Endothelial cell (in vitro differentiated cells): ENCODE measurements at places on chromosomes 2 and 18.

- H3K36me3 ChIP-seq = no peaks in the 10 kb centered on the region
- H3K4me3 ChIP-seq = no peak overlapping the region
- H3K27me3 ChIP-seq = no peaks in the 10 kb centered on the region
- no peak for DNase-seq
Observed at GRCh38 chr2:169082995-169083394, 13.6 kb downstream of the DHRS9 start.

- no peak overlapping the region for H3K4me3 ChIP-seq
- H3K4me1 ChIP-seq = peaks cover 12% of the 10 kb centered on the region
- H3K36me3 ChIP-seq = peaks cover 40% of the 10 kb centered on the region
- H3K27me3 ChIP-seq = peaks cover 5% of the 10 kb centered on the region
- H3K27ac ChIP-seq = no peak overlapping the region
- DNase-seq = no peak
Observed at GRCh38 chr18:62384610-62385097, 59.5 kb downstream of the TNFRSF11A start.

DNA sequence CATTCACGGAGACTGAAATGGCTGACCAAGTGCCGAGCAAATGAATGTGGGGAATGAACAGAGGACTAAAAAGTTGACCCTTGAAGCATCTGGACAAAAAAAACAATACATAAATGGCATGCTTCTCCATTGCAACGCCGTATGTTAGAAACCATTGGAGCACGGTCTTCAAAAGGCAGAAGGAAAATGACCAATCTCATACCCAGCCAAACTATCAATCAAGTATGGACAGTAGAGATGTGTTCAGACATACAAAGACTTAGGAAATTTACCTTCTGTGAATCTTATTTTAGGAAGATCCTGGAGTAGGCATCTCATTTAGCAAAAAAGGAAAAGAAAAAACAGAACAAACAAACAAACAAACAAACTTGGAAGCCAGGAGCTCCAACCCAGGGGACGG, 44.5 kb downstream of the HS6ST1 start:
- peak overlapping the region; percentile 25 for H3K4me3 ChIP-seq
- no peaks in the 10 kb centered on the region for H3K4me1 ChIP-seq
- peaks cover 3% of the 10 kb centered on the region for H3K27me3 ChIP-seq
- no peak for DNase-seq

DNA sequence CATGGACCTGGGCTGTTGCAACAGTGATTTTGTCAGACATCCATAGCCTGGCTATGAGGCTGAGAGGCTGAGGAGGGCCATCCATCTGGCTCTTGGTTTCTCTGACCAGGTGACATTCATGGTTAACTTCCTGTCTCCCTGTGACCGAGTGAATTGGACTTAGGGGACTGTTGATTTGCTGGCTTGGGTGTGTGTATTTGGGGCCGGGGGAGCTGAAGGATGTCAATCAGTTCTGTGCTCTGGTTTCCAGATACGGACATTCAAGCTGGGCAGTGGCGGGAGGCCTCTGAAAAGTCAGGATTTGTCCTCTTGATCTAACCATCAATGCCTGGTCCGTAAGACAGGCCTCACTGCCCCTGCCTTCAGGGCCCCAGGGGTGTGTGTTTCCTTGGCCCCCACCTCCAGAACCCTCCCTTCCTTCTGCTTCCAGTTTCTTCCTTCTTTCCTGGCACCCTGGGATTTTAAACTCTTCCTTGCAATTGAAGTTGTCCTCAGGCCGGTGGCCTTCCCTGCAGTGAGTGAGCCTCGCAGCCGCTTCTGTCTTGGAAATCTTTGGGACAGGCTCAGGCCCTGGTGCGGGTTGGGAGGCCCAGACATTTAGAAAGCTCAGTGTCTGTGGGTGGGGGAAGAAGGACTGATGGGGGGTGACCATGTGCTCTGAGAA, 54.7 kb upstream of the HAAO start:
- no peak overlapping the region for H3K4me3 ChIP-seq
- no peak overlapping the region for H3K27ac ChIP-seq
- no peaks in the 10 kb centered on the region for H3K36me3 ChIP-seq
- no peak for DNase-seq
- no peaks in the 10 kb centered on the region for H3K27me3 ChIP-seq

DNA sequence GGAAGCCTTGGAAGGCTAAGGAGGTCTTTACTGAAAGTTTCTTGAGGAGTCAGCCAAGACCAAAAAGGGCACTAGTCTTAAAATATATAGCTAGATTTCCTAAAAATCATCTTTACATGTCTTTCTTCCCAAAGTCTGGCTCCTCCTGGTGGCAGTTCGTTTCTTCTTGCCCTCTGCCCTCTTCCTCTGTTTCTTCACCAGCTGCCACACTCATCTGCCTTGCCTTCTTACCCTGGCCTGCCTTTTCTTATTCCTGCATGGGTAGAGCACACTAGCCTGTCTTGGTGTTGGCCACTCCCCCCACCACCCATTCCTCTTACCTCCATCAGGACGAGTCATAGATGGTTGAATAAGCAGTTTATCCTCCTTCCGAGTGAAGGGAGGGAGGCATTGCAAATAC, 129.8 kb downstream of the RAPGEF4 start:
- no peak overlapping the region for H3K4me3 ChIP-seq
- peaks cover 4% of the 10 kb centered on the region for H3K27me3 ChIP-seq
- peaks cover 28% of the 10 kb centered on the region for H3K4me1 ChIP-seq
- H3K36me3 ChIP-seq = no peaks in the 10 kb centered on the region
- no peak for DNase-seq
- H3K27ac ChIP-seq = no peak overlapping the region

- H3K36me3 ChIP-seq = no peaks in the 10 kb centered on the region
- H3K4me1 ChIP-seq = peaks cover 10% of the 10 kb centered on the region
- no peak for DNase-seq
- no peak overlapping the region for H3K27ac ChIP-seq
- no peak overlapping the region for H3K4me3 ChIP-seq
- peaks cover 4% of the 10 kb centered on the region for H3K27me3 ChIP-seq
Observed at GRCh38 chr2:42965196-42965595, 172.8 kb upstream of the HAAO start.
